Pancreas (tissue), 10 donors: ENCODE measurements at places on chromosomes 7 and 10. TPM values are rescaled to one million over a fixed set of nuclear protein-coding genes. Genes with fewer than 3 reads are reported as not detected.

POU6F2 gene
- 4.2 TPM for total RNA-seq

DNA sequence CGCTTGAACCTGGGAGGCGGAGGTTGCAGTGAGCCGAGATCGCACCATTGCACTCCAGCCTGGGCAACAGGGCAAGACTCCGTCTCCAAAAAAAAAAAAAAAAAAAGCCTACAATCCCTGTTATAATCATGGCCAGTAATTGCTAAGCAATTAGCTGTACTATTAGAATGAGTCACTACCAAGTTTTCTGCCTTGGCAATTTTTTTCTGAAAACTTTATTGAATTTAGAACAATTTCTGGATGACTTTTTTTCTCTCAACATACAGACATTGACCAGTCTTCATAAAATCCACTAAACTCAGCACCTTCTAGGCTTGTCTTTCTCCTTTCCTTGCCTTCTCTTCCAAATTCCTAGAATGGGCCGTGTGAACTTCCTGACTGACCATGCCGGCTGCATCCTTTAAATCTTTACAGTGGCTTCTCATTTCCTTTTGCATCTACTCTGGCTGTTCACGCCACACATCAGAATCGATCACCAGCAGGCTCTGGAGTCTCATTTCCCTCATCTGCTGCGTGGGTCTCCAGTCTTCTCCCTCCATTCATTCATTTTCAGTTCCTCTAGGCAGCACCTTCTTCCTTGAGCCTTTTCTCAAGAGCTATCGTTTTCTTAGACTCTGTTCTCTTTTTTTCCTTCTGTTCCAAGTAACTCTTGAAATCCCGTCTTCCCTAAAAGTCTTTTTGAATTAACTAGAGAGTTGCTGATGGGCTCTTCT lies 107.9 kb downstream of the KAT6B start:
- DNase-seq, result no peak

DNA sequence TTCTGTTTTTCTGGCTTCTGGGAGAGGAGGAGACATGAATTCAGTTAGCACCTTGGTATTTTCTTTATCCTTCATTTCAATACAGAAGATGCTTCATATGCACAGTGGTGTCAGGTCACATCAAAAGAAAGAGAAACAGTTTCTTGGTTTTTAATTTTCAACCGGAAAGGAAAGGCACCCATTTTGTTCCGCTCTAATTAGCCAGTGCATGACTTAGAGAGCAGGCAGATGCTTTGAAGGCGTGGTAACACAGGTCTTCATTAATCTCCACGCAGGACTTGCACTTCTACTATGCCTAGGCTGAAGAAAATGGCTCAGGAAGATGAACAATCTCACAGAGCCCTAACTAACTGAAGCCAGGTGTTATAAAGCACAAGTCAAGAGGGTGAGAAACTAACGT lies 70.4 kb upstream of the ATRNL1 start:
- DNase-seq, result no peak

DNA sequence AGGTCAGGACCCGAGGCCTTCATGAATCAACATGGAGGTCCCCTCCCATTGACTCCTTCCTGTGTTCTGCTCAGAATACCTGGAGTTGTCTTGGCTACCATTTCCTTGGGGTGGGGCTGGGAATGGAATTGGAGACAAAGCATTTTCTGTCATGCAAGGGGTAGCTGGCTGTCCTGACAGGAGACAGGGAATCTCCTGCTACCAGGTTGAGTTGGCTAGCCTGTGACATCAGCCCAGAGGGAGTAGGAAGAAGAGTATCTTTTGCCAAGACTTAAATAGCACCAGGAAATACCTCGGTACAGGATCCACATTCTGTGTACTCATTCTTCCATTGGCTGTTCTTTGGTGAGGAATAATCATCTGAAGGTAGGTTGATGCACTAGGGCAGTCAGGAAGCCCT lies 4.9 kb downstream of the ZDHHC16 start:
- no peak for DNase-seq

- no peak for DNase-seq
Observed at GRCh38 chr10:12699258-12699700, 302.2 kb downstream of the CCDC3 start.

SFTPD gene
- total RNA-seq, result 1.5 TPM

GRCh38 chr10:79192677-79193003 lies 123.9 kb downstream of the ZMIZ1 start:
- no peak for DNase-seq

DNA sequence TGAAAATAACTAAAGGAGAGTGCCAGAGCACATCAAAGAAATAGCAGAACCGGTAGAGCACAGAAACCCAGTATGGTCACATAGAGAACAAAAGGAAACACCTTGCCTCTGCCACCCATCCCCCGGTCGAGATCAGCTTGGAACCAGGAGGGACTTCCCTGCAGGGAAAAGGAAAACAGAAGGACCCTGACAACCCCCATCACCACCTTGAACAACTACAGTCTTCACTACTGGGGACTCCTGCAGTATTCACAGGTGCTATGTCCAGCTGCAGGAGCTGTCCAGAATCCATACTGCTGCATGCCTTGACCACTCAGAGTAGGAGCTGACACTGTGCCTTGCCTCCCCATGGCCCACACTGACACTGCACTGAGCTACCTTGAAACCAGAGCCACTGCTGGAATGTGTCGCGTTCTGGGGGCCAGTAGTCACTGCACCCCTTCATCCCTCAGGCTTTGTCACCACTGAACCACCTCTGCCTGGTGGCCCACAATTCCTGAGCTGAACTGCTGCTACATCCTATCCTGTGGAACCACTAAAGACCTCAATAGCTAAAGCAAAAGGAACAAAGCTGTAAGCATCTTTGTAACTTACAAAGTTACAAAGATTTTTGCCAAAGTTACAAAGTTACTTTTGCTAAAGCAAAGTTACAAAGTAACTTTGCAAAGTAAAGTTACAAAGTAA lies 66.8 kb downstream of the TRIL start:
- peak; percentile 32 for DNase-seq

DNA sequence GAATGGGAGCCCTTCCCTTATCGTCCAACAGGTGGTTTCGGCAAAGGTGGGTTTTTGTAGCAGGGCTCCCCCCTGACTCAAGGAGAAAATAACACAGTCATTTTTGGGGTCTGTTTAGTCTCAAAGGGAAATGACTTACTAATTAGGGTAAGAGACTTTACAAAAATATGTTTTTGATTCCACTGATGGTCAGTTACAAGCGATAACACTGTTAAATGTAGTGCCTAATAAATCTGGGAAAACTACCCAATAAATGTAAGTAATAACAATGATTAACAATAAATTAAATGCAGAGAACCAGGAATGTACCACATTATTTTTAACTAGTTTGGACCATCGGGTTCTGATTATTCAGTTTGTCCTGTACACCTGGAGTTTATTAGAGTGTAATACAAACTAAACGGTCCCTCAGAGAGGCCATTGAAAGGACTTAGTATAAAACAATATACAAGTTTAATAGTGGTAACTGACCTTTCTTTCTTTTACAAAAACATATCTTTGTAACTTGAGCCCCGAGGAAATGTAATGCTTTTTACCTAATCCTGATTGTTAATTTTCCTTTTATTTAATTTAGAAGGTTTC lies 216.2 kb upstream of the HABP2 start:
- DNase-seq, result no peak

DNA sequence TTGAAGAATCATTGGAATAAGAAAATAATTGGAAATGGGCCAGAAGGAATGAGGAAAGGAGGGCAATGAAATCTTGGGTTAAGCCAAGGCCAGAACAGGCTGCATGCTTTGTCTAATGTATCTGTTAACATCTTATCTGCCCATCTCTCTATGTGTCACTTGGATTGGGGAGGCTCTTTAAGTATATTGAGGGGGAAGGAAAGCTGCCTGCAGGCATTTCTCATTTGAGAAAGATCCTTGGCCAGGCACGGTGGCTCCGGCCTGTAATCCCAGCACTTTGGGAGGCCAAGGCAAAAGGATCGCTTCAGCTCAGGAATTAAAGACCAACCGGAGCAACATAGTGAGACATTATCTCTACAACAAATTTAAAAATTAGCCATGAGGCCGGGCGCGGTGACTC lies 14.3 kb downstream of the PCBD1 start:
- no peak for DNase-seq
